ENCODE measurements at places on chromosomes 2 and 18.

DNA sequence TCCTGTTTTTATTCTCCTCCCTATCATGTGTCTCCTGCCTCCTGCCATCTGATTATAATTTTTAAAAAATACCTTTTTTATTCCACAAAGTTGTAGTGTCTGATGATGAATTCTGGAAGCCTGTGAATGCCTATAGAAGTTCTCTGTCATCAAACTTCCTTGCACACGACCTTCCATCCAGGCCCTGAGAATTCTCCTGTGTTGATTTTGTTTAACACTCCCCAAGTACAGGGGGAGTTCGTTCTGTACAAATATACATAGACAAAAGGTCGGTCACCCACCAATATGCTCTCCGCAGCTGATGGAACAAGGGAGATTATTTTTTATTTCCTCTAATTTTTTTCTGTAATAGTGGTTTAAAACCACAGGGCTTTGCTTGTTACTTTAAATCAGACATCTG, 232.5 kb downstream of the PIEZO2 start:
- no peak for DNase-seq

- DNase-seq = no peak
These were observed 134.6 kb downstream of the UXS1 start for GRCh38 chr2:106059416-106060065.

GRCh38 chr18:73511771-73512503, 635.7 kb downstream of the FBXO15 start:
- no peak for DNase-seq

DNA sequence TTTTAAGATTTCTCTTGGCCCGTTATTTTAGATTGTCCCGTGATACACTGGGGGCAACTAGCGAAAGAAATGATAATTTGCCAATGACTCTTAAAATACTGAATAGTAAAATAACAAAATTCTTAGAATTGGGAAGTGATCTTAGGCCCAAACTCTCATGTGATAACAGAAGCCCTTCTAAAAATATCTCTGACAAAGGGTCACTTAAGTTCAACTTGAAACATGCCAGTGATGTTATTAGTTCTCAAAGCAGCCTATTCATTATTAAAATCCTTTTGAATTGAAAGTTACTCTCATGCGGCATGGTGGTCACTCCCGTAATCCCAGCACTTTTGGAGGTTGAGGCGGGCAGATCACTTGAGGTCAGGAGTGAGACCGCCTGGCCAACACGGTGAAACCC, 920.9 kb downstream of the NRXN1 start:
- DNase-seq = no peak

DNA sequence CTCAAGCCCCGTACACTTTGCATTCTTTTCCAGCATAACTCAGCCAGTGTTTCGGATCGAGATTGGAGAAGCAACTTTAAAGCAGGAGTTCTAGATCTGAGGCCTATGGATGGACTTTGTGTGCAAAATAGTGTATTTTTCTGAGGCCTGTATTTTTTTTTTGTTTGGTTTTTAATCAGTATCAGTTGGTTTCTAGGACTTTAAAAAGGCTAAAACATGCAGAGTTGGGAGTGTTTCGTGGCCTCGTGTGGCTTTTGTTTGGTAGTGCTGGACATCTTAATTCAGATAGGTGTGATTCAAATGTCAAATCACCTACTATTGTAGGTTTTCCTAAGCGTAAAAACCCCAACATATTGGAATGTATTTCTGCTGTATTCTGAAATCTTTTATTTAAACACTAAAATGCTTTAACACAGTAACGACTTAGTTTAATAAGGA, 282 bp upstream of the PUS10 start:
- no peak for DNase-seq

GRCh38 chr2:152544638-152545037, 172.6 kb downstream of the PRPF40A start:
- no peak for DNase-seq

All from pancreas (tissue), 10 donors.